ENCODE measurements at places on chromosomes 7 and 10.

GRCh38 chr7:29291723-29292618 lies 97.4 kb downstream of the CHN2 start:
- no peak for DNase-seq

GRCh38 chr7:28556025-28556424 lies 143.7 kb downstream of the CREB5 start:
- no peak for DNase-seq

GRCh38 chr10:113958631-113959382 lies 84.9 kb upstream of the ADRB1 start:
- DNase-seq, result no peak

GRCh38 chr7:114365791-114366190 lies 48.8 kb upstream of the FOXP2 start:
- no peak for DNase-seq

DNA sequence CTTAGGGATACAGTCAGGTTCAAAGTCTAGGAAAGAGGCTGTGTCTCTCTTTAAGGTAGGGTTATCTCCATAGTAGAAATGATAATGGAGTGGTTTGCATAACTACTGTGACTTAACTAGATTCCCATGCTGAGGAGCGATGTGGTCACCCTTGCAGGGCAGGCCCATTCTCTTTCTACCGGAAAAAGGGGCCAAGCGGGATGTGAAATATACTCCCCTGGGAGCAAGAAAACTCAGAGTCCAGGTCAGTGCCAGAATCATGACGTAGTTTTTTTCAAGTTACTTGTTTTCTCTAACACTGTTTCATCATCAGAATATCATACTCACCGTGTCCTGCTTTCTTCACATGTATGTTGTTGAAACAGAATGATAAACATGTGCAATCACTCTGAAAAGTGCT lies 649.0 kb upstream of the ANKRD30A start:
- DNase-seq, result no peak

DNA sequence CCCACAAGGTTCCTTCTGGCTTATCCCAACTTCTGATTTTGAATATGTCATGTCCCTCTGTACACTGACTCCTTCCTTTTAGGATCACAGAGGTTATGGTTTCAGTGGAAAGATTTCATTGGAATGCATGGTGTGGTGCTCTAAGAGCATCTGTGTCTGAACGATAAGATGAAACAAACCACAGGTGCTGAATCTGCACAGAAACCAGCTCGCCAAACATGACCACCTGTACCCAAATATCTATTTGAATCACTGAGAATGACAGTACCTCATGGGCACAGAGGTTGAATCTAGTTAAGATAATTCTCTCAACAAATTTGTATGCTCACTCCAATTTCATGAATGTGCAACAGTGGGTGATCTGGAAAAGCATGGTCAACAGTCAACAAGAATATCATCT lies 105.3 kb downstream of the DGKI start:
- no peak for DNase-seq

DNA sequence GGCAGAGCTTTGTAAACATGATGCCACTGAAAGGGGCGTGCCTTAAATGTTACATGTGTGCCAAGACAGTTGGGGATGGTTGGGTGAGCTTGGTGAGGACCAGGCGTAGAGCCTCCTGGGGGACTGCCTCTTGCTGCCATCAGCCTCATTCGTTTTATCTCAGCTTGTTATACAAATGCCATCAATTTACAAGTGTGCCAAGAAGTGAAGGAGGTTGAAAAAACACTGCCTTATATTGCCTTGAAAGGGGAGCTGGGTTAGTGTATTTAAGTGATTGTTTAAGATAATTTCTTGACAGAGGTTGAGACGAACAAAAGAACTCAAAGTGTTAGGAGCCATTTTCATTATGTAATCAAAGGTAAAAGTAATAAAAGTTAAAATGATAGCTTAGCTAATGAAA lies 354.7 kb downstream of the PHTF2 start:
- DNase-seq, result no peak

DNA sequence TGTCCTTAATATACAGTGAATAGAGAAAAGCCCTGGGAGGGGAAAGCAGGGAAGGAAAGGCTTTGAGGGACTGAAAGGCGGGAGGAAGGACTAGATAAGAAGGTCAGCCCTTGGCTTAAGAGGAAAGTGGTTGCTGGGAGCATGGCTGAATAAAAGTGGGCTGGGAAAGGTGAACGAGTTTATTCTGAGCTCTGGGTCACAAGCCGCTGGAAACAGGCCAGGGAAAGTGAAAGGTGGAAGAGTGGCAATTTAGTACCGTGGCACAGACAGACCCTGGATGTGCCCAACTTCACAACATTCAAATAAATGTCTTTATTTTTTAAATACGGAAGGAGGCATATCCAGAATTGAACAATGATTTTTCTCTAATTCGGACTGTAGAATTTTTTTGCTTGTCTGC lies 39.7 kb downstream of the TAC1 start:
- no peak for DNase-seq

- DNase-seq, result no peak
Observed at GRCh38 chr10:13859979-13860654, 273.4 kb downstream of the PRPF18 start.

- DNase-seq, result no peak
Observed at GRCh38 chr7:34750209-34750608, 92.2 kb downstream of the NPSR1 start.

GRCh38 chr7:108724251-108725100 lies 154.8 kb downstream of the DNAJB9 start:
- no peak for DNase-seq

DNA sequence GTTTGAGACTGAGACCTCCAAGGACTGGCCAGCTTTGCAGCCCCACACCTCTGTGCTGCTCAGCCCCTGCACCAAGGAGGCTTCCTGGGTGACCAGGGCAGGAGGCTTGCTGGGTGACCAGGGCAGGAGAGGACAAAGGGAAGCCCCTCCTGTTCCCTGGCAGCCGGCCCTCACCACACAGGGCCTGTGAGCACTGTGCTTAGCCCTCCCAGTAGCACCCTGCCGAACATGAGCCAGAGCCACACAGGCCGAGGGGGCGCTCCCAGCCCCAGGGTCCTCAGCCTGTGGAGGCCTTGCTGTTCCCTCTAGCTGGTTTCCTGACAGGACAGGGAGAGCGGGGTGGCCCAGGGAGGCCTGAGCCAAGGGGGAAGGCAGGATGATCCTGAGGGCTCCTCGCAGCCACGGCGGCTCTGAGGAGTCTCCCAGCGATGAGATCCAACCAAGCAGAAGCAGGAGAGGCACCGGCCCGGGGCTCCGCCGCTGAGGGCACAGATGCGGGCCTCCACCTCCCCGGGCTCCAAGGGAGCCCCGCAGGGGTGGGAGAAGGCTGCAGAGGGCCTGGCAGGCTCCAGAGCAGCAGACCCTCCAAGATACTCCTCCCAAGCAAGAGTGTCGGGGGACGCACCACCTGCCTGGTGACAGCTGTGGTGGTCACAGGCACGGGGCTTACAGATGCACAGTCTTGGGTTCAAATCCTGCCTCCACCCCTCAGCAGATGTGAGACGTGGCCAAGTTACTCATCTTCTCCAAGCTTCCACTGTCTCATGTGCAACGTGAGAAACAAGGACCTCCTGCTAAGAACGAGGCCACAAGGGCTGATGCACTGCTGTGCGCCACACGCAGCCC lies 22.5 kb downstream of the WDR86 start:
- DNase-seq, result no peak
